ENCODE measurements at places on chromosomes 5 and 9.

DNA sequence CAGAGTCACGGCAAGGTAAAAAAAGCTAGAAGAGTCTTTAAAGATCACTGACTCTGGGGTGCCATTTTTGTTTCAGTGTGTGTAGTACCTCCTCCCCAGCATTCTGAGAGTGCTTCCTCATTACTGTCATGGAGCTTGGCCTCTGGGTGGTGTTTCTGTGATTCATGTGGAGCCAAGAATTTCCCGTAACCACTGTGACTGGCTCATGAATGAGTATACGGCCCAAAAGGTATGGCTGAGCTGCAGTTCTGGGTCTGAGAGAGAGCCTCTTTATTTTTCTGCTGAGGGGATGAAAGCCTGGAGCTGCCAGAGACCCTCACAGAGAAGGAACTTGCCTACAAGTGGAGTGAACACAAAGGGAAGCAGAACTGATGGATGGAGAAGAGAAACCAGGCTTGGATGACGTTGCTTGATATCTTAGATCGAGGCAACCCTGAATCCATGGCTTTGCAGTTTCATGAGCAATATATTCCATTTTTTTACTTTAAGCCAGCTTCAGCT, 85.6 kb downstream of the PTTG1 start:
- peak; percentile 54 for DNase-seq

DNA sequence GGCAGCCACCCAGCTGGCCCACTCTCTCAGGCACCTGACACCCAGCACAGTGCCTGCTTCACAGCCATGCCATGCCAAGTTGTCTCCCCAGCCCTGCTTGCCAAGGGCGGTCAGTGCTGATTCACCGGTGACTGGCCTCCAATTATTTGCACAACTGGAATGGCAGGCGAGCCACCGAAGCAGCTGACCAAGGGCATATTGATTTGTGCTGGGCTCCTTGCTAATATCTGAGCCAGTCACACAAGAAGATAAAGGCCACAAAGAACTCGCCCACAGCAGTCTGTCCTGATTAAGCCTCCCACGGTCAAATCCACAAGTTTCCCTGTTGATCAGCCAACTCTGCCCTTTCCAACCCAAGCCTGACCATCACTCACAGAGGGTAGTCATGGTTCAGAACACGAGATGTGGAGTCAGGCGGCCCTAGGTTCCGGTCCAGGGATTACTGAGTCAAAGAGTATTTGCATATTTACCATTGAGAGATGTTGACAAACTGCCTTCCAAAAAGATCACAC, 6.4 kb upstream of the EEIG1 start:
- DNase-seq: peak; percentile 39

DNA sequence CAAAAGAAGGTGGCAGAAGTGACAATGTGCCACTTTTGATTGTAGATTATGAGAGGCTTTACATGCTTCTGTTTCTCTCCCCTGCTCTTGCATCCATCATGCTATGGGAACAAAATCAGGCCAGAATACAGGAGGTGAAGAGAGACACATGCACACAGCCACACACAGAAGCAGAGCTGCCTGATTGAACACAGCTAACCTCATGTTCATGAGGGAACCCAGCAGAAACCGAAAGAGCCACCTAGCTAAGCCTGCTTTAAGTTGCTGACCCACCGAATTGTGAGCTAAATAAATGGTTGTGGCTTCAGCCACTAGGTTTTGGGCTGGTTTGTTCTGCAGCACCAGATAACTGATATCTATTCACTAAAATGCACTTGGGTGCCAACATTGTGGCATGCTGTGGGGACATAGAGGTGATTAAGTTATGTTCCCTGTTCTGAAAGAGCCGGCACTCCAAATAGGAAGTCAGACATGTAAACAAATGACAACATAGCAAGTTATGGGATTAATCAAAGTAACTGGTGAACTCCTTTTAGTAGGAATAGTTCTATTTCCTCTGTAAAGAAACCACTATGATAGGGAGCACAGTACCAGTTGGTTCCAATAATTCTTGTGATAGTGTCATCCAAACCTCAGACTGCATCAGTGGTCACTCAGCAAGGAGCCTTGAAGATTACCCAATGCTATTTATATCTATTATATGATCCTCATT, 93.6 kb upstream of the TNC start:
- peak; percentile 90 for DNase-seq

GRCh38 chr5:180209137-180209581, at the start of gene RASGEF1C:
Gene RASGEF1C (minus strand): TSS chr5:180209211. CDS start chr5:180138052, 71,159 bp downstream.
- DNase-seq: peak; percentile 46

DNA sequence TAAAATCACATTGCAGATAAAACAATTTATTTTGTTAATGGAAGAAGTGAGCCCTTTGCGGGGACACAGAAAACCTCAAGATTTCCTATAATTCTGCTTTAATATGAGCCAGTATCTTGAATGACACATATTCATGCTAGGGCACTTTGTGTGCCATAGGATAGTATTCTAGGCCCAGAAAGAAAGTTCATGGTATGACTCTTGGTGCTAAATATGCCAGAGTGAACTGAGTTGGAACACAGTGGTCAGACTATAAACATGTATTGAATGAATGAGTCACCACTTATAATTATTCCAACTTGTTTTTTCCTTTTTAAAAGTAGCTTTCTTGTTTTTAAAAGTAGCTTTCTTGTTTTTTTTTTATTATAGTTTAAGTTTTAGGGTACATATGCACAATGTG, 46.0 kb downstream of the ADAMTS19 start:
- DNase-seq: no peak

DNA sequence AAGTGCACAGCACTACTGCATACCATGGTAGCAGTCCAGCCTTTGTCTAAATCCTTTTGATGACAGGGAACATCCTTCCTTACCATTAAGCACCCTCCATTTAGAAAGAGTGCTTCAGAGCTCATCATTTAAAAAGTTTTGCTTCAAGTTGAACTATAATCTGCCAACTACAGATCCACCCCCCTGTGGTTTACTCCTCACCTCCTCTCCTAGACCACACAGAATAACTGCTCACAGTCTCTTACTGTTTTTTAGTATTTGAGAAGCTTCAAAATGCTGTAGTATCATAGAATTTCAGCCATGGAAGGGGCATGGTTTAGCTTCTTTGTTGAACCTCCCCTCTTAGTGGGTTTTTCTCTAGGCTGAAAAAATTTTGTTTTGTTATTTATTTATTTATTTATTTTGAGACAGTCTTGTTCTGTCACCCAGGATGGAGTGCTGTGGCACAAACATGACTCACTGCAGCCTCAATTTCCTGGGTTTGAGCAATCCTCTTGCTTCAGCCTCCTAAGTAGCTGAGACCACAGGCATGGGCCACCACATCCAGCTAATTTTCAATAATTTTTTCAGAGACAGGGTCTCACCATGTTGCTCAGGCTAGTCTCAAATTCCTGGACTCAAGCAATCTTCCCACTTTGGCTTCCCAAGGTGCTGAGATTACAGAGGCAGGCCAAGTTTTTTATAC, 384.3 kb upstream of the RFX3 start:
- DNase-seq: peak; percentile 25

- DNase-seq: peak; percentile 13
Measured at GRCh38 chr5:67206929-67207328, 10.3 kb upstream of the CD180 start.

DNA sequence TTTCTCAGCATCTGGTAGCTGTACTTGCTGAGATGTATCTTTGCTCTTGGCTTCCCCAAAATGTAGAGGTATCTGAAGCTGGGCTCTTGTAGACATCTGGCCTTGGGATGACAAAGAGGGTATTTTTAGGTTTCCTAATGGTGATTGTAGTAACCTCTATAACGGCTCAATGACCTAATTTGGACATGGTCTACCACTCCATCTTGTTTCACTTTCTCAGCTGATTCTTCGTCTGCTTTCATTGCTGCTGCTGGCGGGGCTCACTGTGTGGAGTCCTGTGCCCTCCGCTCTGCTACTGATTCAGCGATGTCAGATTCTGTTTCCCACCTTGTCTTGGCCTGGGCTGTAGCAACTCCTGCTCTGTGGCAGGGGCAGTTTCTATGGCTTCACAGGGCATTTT, 12.7 kb upstream of the MARCHF11 start:
- DNase-seq: no peak

DNA sequence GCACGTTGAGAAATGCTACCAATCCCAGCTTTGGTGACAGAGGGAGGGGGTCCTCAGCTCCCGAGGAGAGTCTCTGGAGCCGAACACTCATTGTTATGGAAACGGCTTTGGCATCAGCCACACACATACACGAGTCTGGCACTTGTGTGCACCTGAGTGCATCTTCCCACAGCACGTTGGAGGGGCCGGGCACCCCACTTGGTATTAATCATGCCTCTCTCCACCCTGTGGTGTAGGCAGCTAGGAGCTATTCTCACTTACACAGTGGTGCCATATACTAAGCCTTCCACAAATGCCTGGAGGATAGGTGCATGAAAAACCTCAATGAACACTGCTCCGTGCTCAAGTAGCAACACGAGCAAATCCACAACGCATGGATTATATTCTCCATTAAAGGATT, 133.9 kb upstream of the PANK3 start:
- DNase-seq: no peak

DNA sequence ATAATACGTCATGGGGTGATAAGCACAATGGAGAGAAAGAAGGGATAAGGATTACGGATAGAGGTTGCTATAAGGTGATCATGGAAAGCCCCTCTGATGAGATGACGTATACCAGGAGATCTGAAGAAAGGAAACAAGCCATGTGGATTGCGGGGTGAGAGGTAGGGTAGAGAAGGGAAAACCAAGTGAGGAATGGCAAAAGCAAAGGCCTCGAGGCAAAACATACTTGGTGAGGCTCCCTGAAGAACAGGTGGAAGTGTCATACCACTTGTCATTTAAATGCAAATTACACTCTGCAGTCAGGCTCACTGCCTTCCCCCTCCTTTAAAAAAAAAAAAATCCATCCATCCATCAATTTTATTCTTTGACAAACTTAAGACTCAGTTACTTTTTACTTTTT, 420.8 kb downstream of the RAB3C start:
- DNase-seq: no peak

DNA sequence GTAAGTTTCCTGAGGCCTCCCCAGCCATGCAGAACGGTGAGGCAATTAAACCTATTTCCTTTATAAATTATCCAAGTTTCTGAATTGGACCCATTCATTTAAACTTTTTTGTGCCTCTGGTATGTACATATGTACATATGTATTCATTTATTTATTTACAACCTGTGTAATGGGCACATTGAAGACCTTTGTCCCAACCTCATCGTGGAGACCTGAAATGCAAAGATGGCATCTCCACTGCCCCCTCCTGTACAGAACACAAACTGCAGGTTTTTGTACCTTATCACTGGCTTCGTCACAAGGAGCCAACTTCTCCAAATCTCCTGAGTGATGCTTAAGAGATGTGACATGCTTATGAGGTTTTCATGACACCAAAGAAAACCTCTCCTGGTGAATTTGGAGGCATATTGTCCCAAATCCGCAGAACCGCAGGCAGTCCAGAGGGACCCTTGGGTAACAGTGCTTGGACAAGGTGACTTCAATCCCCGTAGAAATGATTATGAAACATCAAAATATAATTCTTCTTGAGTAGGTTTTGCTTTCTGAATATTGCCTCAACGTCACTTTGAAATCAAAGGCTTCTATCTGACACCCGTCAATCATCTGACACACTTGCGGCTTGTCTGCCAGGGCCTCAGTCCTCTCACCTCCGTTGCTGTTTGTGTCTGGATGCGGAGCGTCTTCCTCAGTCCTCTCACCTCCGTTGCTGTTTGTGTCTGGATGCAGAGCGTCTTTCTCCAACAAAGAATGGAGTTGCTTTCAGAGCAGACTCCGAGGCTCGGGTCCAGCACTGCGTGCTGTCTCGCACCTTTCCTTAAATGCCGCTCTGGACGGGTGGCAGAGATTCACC, 135.0 kb upstream of the IRX4 start:
- DNase-seq: no peak

DNA sequence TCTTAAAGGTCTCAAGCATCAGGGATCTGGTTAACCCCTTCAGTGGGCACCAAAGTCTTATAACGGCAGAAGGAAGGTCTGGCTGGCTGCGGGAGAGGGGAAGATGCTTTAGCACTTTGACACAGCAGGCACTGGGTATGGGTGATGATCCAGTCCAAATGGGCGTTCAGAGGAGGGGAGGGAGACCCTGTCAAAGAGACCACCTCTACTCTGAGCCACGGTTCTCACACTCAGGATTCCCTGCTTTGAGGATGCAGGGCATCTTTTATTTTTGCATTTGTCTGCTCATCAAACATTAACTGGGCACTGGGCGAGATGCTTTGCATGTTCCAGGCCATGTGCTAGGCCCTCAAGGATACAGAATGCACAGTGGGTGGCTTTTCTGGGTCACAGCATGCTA, 204.0 kb downstream of the DAB2IP start:
- DNase-seq: no peak

DNA sequence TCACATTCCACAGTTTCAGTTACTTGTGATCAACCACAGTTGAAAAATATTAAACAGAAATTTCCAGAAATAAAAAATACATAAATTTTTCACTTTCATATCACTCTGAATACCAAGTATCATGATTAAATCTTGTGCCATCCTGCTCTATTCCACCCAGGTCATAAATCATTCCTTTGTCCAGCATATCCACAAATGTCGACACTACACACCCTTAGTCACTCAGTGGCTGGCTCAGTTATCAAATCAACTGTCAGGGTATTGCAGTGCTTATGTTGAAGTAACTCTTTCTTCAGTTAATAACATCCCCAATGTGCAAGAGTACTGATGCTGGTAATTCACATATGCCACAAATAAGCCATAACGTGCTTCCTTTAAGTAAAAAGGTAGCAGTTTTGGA, 115.7 kb downstream of the FBXL17 start:
- DNase-seq: peak; percentile 32

- DNase-seq: no peak
Measured at GRCh38 chr9:9874270-9874669, 738.5 kb downstream of the PTPRD start.

GRCh38 chr9:136316896-136317676, 10.3 kb upstream of the GPSM1 start:
- DNase-seq: no peak

DNA sequence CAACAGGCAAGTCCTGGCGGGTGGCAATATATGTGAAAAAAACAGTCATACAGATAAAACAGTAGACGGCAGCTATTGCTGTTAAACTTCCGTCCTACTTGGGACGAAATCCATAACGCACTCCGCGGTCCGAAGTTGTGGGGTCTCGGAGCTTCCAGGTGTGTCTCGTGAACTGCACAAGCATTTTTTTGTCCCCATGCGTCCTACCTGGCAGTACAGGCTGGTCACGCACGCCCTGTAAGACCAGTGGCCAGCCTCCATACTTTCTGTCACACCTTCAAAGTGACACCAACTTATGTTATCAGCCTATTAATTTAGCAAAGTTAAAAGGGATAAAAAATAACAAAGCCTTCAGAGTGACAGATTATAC, 51.3 kb downstream of the TGFBI start:
- no peak for DNase-seq

GRCh38 chr9:120818595-120818994, 24.1 kb downstream of the PSMD5 start:
- no peak for DNase-seq

DNA sequence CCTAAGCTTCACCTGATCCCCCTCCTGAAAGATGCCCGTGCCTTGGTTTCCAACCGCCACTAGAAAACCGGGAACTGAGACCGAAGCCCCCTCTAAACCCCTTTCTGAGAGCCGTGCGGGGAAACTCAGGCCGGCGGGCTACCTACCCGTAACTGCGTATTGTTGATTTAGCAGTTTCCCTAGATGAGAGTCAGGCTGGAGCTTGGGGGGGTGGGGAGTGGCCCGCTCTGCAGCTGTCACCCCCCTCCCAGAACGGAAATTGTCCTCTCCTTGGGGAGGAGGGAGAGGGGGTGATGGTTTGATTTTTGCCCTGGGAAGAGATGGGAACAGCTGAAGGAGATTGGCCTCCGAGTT, 2.5 kb downstream of the CXXC5 start:
- DNase-seq: no peak

Data from AG10803 (cell line).